ENCODE measurements at places on chromosomes 13 and 19.

DNA sequence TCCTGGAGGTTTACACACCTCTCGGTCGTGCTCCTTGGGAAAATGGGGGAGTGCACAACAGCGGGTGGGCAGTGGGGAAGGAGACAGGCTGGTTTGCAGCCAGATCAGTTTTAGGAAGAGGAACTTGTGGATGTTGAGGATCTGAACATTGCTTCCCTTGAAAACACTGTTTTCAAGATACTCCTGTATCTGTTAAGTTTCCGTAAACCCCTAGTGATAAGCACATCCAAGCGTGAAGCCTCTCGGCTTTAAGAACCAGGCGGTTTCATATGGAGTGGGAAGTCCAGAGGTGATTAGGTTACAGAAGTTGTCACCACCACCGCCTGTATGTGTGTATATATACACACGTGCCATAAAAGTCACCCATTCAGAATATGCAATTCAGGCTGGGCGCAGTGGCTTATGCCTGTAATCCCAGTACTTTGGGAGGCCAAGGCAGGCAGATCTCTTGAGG is 47.4 kb downstream of the SIPA1L3 start:
- DNase-seq = no peak

DNA sequence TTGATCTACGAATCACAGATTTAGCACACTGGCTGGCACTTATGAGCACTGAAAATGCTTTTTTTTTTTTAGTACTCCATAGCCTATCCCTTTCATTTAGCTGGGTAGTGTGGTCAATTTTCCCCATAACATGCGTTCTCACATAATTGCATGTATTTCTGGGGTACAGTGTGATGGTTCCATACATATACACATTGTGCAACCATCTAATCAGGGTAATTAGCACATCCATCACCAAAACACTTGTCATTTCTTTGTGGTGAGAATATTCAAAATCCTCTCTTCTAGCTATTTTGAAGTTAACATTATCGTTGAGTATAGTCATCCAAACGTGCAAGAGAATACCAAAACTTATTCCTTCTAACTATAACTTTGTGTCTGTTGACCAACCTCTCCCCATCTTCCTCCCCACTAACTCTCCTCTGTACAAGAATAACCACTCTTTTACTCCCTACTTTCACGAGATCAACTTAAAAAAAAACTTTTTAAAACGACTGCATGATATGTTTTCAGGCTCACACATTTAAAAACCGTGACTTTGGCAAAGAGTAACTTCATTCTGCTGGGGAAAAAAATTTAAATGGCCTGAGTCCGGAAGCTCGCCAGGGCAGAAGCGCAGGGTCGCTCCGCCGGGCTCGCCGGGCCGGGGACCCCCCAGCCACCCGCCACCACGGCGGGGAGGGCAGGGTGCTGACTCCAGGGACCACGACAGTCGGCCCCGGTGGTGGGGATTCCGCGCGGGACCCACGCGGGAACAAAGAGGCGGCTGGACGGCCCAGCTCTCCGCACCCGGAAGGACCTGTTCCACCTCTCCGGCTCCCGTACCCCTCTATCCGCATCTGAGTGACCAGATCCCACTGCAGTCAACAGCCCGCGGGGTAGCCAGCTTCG is 868 bp upstream of the UBAC2 start:
- DNase-seq = no peak

GRCh38 chr13:64528838-64529237 is 2701.3 kb downstream of the PCDH9 start:
- no peak for DNase-seq

DNA sequence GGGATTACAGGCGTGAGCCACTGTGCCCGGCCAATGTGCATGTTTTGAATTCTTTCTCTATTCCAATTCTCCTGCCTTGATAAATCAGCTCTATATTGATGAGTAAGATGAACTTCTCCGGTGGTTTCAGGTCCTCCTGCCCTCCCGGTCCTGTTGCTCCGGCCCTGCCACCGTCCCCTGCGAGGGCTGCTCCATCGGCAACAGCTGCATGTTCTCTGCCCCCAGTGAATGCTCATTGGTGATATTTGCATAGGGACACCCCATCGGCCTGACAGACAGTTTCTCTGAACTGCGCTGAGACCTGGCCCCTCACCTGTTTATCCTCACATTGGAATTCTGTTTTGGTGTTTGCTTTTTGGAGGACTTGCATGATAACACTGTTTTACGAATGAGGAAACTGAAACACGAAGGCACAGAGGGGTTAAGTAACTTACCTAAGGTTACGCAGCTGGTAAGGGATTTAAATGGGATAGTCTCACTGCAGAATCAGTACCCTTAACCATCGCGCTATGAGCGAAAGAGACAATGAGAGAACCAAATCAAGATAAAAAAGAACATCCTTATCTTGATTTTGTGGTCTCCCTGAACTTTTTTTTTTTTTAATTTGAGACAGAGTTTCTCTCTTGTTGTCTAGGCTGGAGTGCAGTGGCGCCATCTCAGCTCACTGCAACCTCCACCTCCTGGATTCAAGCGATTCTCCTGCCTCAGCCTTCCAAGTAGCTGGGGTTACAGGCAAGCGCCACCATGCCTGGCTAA is 32.2 kb downstream of the ZNF557 start:
- DNase-seq = peak; percentile 6

- peak; percentile 25 for DNase-seq
Measured at GRCh38 chr19:5369962-5370367, 29.4 kb upstream of the PTPRS start.

DNA sequence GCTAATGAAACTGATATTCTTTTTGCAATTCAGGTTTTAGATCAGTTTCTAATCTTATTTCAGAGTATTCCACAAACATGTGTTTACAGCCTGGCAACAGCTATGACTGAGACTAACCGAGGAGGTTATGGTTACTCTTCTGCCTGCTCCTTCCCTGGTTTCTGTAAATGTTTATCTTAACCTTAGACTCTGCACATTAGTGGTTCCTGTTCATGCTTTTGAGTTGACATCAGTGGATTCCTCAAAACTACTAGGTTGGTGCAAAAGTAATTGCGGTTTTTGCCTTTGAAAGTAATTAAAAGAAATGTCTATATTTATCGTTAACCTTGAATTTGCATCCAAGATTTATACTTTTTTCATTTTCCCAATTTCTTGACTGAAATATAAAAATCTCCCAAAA is 237.0 kb upstream of the TSHZ3 start:
- DNase-seq = no peak

All from CD4-positive, alpha-beta T cell treated with Interleukin-15 for 4 hours (primary cell).